Smooth muscle cell of trachea (primary cell): ENCODE measurements at places on chromosomes 11 and 22. TPM values are rescaled to one million over a fixed set of nuclear protein-coding genes. Genes with fewer than 3 reads are reported as not detected.

The CEP164 gene
- total RNA-seq: 35.4 and 43.3 TPM in 2 replicates

The OR4A16 gene
- not detected in 2 replicates for total RNA-seq

The KCNJ11 gene
- not detected in 2 replicates for total RNA-seq

The OR52I2 gene
- not detected in 2 replicates for total RNA-seq

The SF1 gene
- 92.8 and 106 TPM in 2 replicates for total RNA-seq

The MUC5AC gene
- total RNA-seq: not detected in 2 replicates

The FKBP2 gene
- 45.7 and 91.8 TPM in 2 replicates for total RNA-seq

The OR52E2 gene
- total RNA-seq: not detected in 2 replicates

The KLHL35 gene
- 2.5 and 3.3 TPM in 2 replicates for total RNA-seq
